Fibroblast of mammary gland (primary cell): ENCODE measurements at places on chromosomes 4 and X.

GRCh38 chrX:555725-556666 lies 74.6 kb upstream of the SHOX start:
- DNase-seq = no peak

GRCh38 chr4:2051086-2051485 lies 8.0 kb upstream of the NAT8L start:
- no peak for DNase-seq

GRCh38 chrX:17802756-17803155 lies 58.3 kb downstream of the RAI2 start:
- DNase-seq = no peak

DNA sequence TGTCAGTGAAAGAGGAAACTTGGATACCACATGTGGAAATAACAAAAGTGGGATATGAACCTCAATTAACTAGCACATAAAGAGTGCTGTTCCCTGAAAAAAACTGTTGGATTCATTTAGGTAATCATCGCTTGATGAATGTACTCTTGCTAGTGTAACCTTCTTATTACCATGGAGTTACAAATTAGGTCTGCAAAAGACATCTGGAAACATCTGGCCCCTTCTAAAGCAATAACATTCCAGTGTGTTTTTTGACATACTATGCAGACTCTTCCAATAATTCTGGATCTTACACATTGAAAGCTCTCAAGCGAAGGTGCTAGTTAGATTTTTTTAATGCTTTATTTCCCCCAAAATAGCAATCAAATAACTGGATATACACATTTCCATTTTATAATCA lies 134.6 kb downstream of the ATP10D start:
- no peak for DNase-seq

DNA sequence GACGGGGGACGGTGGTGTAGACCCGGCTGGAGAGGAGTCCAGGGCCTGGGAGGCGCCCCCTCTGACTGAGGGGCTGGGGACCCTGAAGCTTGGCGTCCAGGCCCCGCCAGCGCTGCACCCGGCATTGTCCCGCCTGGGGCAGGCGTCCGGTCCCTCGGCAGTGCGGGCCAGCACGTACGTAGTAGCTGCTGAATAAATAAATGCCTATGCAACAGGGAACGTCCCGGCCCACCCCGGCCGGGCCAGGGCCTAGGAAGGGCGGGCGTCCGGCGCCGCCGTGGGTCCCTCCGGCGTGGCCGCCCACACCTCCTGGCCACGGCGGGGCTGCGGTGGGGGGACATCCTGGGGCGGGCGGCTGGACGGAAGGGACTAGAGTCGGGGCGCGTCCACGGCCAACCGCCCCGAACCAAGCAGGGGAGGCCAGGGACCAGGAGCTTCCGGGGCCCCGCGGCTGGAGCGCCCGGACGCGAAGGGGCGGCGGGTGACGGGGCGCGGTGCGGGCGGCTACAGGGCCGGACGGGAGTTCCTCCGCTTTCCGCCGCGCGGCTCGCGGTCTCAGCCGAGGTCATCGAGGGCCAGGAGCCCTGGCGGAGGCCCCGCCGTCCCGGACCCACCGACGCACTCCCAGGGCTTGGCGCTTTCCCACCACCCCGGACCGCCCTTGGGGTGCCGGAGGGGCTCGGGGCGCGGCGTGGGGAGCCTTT lies 886 bp upstream of the WWC2 start:
- DNase-seq = peak; percentile 43

GRCh38 chr4:88706574-88706973 lies 8.9 kb upstream of the NAP1L5 start:
- peak; percentile 76 for DNase-seq

- DNase-seq = no peak
These were observed 502.6 kb upstream of the HS3ST1 start for GRCh38 chr4:11931266-11931820.

- no peak for DNase-seq
These were observed 1964.0 kb downstream of the PCDH7 start for GRCh38 chr4:32684160-32684559.

GRCh38 chrX:13485167-13485566 lies 84.2 kb upstream of the EGFL6 start:
- no peak for DNase-seq

- peak; percentile 57 for DNase-seq
These were observed 15.0 kb upstream of the CT47A1 start for GRCh38 chrX:121000589-121000988.

DNA sequence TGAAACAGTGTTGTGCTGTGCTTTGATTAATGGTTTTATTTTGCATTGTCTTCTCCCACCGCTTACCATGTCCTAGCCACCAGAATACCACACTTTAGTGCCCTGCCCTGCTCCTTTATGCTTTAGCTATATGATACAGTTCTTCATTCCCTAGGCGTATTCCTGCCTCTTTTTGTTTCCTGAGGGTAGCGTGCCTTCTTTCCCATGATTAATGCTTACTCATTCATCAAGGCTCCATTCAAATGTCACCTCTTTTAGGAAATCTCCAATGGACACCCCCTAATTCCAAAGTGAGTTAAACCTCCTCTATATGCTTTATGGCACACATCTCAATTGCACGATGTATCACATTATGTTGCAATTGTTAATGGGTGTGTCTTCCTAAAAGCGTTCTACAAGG lies 46.3 kb downstream of the SPANXD start:
- DNase-seq = no peak

DNA sequence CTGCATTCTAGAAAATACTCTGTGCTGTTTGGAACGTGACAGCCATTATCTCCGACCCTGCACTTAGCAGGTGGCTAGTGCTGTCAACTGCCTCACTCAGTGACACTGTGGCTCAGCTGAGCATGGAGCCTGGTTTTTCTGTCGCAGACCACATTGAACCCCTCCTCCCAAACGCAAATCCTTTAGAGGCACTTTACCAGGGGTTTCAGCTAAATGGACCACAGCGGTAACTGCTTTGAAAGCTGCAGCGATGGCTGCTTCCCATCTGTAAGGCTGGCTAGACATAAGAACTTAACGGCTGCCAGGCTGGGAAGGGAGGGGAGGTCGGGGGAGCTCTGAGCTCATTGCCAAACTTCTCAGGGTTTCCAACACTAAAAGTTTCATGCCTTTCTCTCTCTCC lies 8.1 kb downstream of the SLC34A2 start:
- DNase-seq = no peak

GRCh38 chr4:7074426-7074825 lies 6.6 kb upstream of the GRPEL1 start:
- DNase-seq = no peak

DNA sequence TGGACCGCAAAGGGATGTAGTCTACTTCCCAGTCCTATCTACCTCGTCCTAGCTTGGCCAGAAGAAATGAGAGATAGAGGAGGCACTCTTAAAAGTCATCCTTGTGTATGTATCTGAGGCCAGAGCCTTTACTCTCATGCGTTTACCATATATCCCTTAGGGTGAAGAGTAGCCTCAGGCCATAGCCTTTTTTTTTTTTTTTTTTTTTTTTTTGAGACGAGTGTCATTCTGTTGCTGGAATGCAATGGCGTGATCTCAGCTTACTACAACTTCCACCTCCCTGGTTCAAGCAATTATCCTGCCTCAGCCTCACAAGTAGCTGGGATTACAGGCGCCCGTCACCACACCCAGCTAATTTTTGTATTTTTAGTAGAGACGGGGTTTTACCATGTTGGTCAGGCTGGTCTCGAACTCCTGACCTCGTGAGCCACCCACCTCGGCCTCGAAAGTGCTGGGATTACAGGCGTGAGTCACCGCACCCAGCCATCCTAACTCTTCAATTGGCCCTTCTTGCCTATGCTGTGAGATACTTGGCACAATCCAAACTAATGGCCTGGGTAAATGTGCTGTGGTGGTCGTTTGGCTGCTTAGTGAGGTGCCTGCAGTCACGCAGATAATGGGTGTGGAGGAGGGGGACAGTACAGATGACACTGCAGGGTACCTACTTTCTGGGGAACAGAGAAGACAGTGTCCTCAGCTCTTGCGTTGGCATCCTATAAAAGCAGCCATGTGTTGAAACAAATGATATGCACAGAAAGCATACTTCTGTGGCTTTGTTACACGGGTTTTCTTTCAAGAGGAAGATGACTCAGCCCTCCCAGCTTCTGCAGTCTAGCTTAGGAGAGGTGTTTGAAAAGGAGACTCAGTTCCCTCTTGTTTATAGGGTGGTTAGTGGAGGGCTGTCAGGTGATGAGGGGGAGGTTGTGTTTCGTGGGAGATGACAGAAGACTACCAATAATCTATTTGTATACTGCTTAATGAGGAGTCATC lies 10.4 kb upstream of the DGAT2L6 start:
- peak; percentile 60 for DNase-seq

DNA sequence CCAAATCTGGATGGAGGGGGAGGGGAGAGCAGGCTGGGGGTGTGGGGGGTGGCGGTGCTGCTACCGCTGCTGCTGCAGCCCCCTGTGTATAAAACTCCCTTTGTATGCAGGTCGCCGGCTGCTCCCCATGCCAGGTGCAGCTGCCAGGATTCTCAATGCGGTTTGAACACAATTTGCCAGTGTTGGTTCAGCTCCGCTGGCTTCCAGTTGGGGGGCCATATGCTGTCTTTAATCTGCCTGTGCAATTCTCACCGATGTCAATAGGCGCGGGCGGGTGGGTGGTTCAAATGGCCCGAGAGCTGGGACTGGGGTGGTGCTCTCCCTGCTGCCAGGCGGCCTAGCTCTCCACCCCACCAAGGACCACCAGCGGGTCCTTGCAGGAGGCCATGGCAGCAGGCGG lies 257.6 kb downstream of the BCOR start:
- no peak for DNase-seq

- DNase-seq = peak; percentile 85
These were observed 32.9 kb downstream of the CXCL1 start for GRCh38 chr4:73902038-73902637.

- no peak for DNase-seq
These were observed 1131.5 kb downstream of the PCDH18 start for GRCh38 chr4:136400829-136401228.

GRCh38 chr4:83732114-83732635 lies 196.3 kb downstream of the GPAT3 start:
- DNase-seq = no peak

- no peak for DNase-seq
These were observed 167.6 kb upstream of the ARSJ start for GRCh38 chr4:114146947-114147618.

DNA sequence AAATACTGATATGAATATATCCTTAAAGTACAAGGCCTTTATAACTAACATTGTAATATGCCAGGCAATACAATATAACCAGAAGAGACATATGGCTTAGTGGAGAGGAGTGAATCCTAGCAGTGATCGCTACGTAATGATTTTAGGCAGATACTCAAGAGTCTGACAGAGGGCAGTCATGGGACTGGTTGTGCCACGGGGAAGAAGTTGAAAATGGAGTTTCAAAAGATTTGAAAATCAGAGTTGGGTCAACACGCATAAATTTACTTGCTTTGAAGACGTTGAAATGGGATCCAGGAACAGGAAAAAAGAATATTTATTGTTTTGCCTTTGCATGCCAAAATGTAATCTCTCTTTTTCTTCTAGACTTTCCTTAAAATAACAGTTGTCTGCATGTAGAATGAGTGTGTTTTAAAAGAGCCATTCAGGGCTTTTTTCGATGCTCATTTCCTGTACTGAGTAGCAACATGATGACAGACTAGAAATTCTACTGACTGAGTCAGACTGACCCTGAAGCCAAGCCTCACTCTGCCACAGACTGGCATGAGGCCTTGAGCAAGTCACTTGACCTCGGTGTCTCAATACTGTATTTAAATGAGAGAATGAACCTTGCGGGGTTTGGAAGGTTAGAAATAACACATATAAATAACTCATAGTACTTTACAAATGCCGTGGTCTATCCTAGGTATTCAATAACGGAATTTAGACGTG lies 8.1 kb upstream of the SMS start:
- DNase-seq = peak; percentile 95

DNA sequence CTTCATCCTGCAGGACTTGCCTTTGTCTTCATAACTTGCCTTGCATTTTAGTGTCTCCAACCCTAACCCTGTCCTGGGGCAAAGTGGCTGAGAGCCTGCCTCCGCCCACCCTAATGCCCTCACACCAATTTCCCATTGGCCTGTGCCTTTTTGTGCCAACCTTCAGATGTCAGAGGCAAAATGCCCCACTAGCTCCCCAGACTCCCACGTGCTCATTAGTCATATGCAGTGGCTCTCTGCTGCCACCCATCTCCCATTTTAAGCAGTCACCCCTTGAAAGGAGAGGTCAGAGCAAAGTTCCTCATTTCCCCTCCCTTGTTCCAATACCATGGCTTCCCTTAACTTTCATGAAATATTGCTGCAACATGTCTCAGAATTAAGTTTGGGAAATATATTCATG lies 74.8 kb upstream of the PASD1 start:
- no peak for DNase-seq

GRCh38 chrX:18883234-18883960 lies 100.5 kb downstream of the PHKA2 start:
- DNase-seq = no peak

DNA sequence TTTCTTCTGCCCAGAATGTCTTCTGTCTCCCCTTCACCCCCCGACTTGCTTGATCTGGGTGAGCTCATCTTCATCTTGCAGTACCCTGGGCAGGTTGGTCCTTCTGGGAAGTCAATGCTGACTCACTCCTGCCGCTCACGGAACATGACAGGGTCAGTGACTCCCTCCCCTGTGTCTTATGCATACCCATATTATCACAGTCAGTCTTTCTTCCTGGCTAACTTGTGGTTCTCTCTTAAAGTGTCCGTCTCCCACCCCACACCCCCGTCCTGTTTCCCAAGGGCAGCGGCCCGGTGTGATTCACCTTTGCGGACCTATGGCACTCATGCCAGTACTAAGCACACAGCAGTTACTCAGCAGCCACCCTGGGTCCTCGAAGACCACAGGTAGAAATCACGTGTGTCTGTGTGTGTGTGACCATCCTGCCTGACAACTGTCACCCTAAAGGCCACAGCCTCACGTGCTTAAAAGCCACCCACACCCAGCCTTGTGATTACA lies 17.7 kb downstream of the IQSEC2 start:
- DNase-seq = peak; percentile 88

GRCh38 chr4:160141206-160141605 lies 1038.3 kb downstream of the RAPGEF2 start:
- DNase-seq = no peak

- DNase-seq = no peak
These were observed 115.6 kb upstream of the NALF2 start for GRCh38 chrX:69388526-69388925.

GRCh38 chr4:174403177-174403543 lies 119.1 kb downstream of the HPGD start:
- no peak for DNase-seq

DNA sequence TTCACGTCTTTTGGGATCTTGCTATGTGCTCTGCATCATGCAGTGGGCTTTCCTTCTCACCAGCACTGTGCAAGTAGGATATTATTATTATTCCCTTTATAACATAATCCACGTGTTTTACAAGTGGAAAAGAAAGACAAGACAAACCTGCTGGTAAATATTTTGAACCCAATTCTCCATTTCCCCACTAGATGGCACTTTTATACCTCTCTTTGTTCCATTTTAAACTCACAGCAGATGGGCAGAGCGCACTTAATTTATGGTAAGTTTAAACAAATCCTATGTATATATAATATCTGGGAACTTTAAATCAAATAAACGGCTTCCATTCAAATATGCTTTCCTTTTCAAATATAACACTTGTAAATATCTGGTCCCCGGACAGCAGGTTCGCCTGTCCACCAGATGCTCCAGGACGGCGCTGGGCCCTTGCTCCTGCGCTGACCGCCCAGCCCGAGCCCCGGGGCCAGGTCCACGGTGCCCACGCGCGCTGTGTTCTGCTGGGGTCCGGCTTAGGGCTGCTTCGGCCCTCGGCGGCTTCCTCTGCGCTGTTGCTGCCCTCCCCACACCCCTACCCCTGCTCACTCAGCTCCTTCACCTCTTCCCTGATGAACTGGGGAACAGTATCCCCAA lies 31.1 kb downstream of the F11 start:
- peak; percentile 62 for DNase-seq
